Testis (tissue), 5 donors: ENCODE measurements at places on chromosomes 13 and 19.
A peak's percentile ranks its signal among the peaks of the same experiment; 100 is the strongest.

GRCh38 chr19:15828121-15828610 lies 12.7 kb upstream of the OR10H1 start:
- H3K27ac ChIP-seq = no peak overlapping the region
- no peaks in the 10 kb centered on the region for H3K27me3 ChIP-seq
- no peak for DNase-seq
- no peaks in the 10 kb centered on the region for H3K36me3 ChIP-seq
- no peaks in the 10 kb centered on the region for H3K4me1 ChIP-seq

DNA sequence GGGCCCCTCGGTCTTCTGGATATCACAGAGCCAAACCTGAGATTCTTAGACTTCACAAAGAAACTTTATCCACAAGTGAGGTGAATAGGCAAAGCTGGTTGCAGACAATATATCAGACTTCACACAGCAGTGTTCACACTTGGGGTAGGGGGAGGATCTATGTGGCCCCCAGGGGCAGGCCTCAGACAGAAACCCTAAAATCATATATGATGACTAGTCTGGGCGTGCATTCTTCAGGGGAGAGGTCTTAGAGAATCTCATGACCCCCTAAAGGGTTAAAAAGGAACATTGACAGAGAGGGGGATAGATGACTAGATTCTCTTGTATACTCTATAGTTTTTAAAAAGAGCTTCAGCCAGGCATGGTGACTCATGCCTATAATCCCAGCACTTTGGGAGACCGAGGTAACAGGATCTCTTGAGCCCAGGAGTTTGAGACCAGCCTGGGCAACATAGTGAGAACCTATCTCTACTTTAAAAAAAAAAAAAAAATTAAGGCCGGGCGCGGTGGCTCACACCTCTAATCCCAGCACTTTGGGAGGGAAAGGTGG lies 2.8 kb downstream of the TYROBP start:
- H3K27me3 ChIP-seq = no peaks in the 10 kb centered on the region
- H3K27ac ChIP-seq = no peak overlapping the region
- no peaks in the 10 kb centered on the region for H3K36me3 ChIP-seq
- no peak overlapping the region for H3K4me3 ChIP-seq
- H3K4me1 ChIP-seq = no peaks in the 10 kb centered on the region

DNA sequence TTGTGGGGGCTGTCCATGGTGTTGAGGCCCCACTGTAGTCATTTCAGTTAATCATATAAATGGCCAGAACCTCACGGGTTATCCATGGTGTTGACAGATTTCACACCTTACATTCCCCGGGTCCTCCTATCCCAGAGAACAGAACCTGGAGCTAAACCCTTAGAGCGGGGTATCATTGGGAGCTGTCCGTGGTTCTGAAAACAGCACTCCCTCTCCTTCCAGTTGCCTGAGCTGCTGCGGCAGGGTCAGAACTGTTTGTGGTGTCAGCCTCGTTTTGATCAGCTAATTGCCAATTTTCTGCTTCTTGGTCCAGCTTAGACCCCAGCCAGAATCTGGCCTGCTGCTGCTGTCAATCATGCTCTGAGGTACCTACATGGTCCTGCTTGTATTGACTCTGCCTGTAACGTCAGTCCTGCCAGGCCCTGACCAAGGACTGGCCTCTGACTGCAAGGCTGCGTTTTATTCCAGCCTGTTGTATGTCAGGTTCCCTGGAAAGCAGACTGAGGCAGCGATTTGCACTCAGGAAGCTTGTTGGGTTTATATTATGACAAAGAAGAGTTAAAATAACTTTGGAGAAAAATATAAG lies 55.8 kb upstream of the KCTD15 start:
- H3K36me3 ChIP-seq = no peaks in the 10 kb centered on the region
- no peak overlapping the region for H3K27ac ChIP-seq
- DNase-seq = peak; percentile 52
- H3K4me3 ChIP-seq = no peak overlapping the region
- no peaks in the 10 kb centered on the region for H3K27me3 ChIP-seq
- H3K4me1 ChIP-seq = no peaks in the 10 kb centered on the region

DNA sequence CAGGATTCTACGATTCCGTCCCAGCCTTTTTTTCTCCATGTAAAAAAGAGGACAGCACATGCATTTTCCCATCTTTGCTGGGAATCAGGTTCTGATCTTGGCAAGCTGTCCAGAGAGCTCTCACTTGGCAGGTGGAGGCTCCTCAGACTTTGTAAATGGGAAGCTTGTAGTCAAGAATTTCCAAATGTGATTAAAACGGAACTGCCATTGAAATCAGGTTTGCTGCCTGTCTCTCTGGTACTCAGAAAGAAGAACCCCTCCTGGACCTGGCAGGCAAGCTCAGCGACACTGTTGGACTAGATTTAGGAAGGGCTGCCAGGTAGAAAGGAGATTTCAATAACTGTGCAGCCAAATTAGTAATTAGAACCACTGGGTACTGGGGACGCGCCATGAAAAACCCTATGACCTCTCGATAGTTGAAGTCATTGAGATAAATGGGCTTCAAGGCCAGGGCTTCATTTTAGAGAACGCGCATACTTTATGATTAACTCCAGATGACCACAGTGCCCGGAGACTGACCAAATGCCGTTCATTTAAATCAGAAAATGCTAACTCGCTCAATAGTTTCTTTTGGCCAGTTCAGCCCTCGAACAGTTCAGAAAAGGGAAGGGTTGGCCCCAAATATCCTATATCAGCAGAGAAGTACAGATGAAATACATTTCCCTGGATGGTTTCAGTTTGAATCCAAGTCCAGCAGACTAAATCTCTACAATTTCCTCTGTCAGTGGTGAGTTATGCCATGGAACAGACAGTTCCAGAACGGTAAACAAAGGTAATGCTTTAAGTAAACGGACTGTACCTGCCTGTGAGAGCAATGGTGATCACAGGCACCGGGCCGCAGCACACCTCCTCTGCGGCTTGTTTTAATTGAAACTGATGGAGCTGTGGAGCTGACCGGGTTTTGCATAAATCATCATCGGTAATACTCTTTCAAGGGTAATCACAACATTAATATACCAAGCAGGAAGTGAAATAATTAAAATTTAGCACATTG lies 517.4 kb downstream of the RFC3 start:
- no peaks in the 10 kb centered on the region for H3K36me3 ChIP-seq
- no peak overlapping the region for H3K27ac ChIP-seq
- DNase-seq = no peak
- no peaks in the 10 kb centered on the region for H3K27me3 ChIP-seq

- H3K36me3 ChIP-seq = no peaks in the 10 kb centered on the region
- peak overlapping the region; percentile 63 for H3K27ac ChIP-seq
- no peaks in the 10 kb centered on the region for H3K27me3 ChIP-seq
- peak; percentile 84 for DNase-seq
- peaks cover 16% of the 10 kb centered on the region for H3K4me1 ChIP-seq
- H3K4me3 ChIP-seq = peak overlapping the region; percentile 27
Observed at GRCh38 chr13:97142452-97142851, 79.7 kb upstream of the MBNL2 start.

DNA sequence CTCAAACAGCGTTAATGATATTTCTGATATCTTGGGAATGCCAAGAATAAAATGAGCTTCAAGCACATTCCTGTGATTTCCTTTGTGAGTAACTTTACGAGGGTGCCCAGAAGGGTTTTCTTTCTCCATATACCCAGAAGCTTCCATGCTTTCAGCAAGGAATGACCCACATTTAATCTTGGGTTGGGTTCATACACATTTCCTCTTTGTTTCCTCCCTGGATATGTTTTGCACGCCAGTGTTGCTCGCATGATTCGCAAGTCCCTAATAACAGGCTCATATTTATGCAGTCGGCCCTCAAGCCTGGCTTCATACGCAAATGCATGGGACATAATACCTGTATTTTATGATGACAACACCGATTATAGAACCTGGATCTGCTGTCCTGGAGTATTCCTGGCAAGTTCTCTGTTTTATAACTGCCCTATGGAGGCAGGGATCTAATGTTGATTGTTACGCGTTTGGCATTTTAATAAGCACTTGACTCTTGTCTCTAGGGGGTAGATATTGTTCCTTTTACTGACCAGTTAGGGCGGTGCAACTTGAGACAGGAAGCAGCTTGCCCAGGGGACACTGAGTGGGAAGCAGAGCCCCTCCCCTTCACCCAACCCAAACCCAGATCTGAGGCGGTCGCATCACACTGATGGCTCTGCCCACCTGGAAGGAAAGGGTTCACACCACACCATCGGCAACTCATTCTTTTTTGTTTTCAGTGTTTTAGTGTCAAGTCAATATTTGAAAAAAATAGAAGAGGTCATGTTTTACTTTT lies 220.4 kb upstream of the SOX1 start:
- DNase-seq = no peak
- H3K27ac ChIP-seq = no peak overlapping the region
- H3K27me3 ChIP-seq = no peaks in the 10 kb centered on the region

DNA sequence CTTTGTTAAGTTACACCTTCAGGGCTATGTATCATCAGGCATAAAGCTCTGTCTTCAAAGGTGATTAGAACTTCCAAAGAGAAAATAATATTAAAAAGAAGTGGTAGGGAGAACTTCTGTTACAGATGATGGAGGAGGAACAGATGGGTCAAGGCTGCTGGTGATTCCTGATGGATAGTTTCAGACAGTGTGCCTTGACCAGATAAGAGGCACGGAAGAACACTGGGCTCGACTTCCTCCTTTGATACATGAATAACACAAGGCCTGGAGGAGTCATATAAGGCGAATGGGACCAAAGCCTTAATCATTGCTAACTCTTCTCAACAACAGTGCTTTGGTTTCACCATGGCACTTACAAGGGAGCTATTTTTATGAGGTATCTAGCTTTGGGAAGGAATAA lies 128.1 kb upstream of the RXFP2 start:
- no peaks in the 10 kb centered on the region for H3K4me1 ChIP-seq
- H3K27me3 ChIP-seq = no peaks in the 10 kb centered on the region
- no peak overlapping the region for H3K4me3 ChIP-seq
- no peak for DNase-seq

DNA sequence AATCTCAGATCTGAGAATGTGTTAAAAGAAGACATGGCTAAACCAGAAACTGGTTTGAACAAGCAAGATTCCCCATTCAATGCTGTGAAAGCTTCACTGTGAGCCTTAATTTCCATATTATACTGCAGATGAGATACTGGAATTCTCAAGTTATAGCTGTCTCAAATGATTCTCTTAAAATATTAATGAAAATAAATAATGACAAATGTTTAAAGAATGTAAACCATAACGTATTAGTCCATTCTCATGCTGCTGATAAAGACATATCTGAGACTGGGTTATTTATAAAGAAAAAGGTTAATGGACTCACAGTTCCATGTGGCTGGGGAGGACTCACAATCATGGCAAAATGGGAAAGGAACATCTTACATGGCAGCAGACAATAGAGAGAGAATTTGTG lies 667.8 kb downstream of the SLITRK1 start:
- no peaks in the 10 kb centered on the region for H3K27me3 ChIP-seq
- no peak overlapping the region for H3K27ac ChIP-seq
- H3K4me3 ChIP-seq = no peak overlapping the region
- H3K36me3 ChIP-seq = no peaks in the 10 kb centered on the region
- DNase-seq = no peak
- no peaks in the 10 kb centered on the region for H3K4me1 ChIP-seq

DNA sequence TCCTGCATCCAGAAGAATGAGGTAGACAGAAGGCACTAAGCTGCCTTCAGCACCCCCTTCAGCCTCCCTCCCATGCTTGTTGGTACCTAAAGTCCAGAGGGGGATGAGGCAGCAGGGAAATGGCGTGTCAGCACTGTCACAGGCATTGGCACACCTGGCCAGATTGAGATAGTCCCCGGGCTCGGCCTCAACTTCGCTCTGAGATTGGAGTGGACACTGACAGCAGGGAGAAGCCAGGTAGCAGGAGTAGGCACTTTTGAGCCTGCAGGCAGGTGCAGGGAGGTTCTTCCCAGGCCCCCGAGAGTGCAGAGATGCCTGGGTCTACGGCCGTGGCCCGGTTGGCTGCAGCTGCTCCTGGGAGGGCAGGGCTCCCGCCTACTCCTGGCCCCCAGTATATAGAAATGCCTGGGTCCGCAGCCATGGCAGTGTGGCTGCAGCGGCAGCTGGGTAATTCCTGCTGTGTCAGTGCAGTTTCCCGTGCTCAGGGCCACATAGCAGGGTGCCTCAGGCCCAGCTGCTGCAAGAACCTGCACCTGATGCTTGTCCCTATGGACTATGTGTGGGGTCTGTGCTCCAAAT lies 160.3 kb downstream of the SLITRK6 start:
- no peaks in the 10 kb centered on the region for H3K27me3 ChIP-seq
- no peak overlapping the region for H3K27ac ChIP-seq
- H3K36me3 ChIP-seq = no peaks in the 10 kb centered on the region

GRCh38 chr19:4815426-4816201 lies 15.9 kb downstream of the TICAM1 start:
- H3K4me3 ChIP-seq = peak overlapping the region; percentile 6
- H3K27ac ChIP-seq = no peak overlapping the region
- no peaks in the 10 kb centered on the region for H3K27me3 ChIP-seq
- H3K4me1 ChIP-seq = no peaks in the 10 kb centered on the region

DNA sequence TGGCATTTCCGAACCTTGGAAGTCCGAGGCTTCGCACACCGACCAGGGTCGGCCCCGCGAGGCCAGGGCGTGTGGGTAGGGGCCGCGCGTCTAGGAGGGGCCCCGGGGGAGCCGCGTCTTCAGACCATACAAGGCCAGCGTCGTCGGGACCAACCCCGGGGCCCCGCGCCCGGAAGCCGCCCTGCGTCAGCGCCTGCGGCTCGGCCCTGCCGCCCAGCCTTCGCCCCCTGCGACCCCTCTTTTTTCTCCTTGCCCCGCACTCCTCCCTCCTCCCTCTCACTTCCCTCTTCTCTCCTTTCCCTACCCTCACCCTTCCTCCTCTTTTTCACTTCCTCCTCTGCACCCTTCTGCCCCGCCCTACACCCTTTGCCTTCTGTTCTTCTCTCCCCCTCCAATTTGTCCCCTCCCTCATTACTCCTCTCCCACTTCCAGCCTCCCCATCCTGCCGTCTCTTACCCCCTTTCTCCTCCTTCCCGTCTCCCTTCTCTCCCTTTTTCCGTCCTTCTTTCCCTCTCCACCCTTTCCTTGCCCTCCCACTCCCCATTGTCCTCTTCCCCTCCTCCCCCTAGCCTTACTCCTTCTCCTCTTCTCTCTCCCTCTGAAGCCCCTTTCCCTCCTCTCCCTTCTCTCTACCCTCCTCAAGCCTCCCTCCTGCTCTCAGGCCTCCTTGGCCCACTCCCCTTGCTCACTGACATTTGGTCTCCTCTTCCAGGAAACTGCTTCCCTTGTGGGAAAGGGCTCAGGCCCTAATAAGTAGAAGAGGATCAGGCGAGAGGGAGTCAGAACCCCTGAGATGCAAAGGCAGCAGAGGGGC lies 2.2 kb upstream of the PLEKHG2 start:
- peaks cover 27% of the 10 kb centered on the region for H3K4me1 ChIP-seq
- peak; percentile 84 for DNase-seq
- no peaks in the 10 kb centered on the region for H3K36me3 ChIP-seq
- H3K27ac ChIP-seq = peak overlapping the region; percentile 89
- H3K4me3 ChIP-seq = peak overlapping the region; percentile 68
- no peaks in the 10 kb centered on the region for H3K27me3 ChIP-seq
